Stimulated activated CD8-positive, alpha-beta memory T cell treated with anti-CD3 and anti-CD28 coated beads, Interleukin-4, amount 100 ng/mL, for 4 hours (primary cell): ENCODE measurements at places on chromosomes 1 and 21.

- no peak for DNase-seq
These were observed 23.2 kb downstream of the KANK4 start for GRCh38 chr1:62295921-62296491.

GRCh38 chr1:34887593-34887992 is 28.0 kb upstream of the SMIM12 start:
- DNase-seq, result no peak

DNA sequence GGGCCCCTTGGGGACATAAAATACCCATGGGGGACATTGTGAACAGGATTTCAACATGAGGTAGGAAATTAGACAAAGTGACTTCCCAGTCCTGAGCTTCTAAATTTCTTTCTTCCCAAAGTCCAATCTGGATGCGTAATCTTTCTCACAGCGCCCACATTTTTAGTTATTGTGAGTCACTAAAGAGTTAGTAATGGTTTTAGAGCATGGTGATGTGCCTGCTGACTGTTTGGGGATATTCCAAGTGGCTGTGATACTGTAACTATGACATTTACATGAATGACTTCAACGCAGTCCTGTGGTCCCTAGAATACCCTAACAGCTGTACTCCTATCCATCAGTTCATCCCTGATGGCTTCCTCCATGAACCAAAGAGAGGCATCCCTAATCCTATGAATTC is 224.0 kb upstream of the COA6 start:
- no peak for DNase-seq

GRCh38 chr1:167328306-167328815 is 107.7 kb downstream of the POU2F1 start:
- no peak for DNase-seq

GRCh38 chr1:94884507-94884906 is 42.4 kb downstream of the CNN3 start:
- DNase-seq, result no peak

GRCh38 chr1:154427173-154428139 is 22.3 kb downstream of the IL6R start:
- DNase-seq, result no peak

GRCh38 chr1:182845894-182846293 is 6.7 kb downstream of the DHX9 start:
- no peak for DNase-seq

- no peak for DNase-seq
These were observed 238.3 kb upstream of the ESRRG start for GRCh38 chr1:216961516-216961915.

- no peak for DNase-seq
These were observed 40.0 kb upstream of the APP start for GRCh38 chr21:26210614-26211013.

GRCh38 chr1:230708631-230709580 is 5.0 kb downstream of the AGT start:
- DNase-seq, result no peak

DNA sequence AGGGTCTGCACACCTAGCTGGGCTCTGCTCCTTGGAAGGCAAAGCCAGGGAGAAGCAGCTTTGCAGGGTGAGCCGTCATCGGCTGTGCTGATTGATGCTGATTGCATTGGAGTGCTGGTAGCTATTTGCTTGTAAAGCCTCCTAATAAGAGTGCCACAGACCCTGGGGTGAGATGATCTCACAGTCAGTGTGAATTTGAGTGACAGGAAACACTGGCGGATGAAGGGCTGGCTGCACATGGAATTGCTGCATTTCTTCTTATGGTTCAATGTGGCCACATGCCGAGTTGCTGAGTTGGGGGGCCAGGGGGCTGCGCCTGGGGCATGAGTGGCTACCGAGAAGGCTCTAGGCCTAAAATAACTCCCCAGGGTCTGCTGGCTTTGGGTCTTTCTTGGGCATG is 138.2 kb upstream of the CACNA1E start:
- no peak for DNase-seq

GRCh38 chr1:65090406-65090805 is 57.6 kb upstream of the AK4 start:
- DNase-seq, result no peak

- DNase-seq, result no peak
These were observed 297.2 kb upstream of the PLXNA2 start for GRCh38 chr1:208541225-208541855.

GRCh38 chr1:206608108-206608698 is 4.1 kb downstream of the EIF2D start:
- DNase-seq, result no peak

GRCh38 chr21:46150073-46150472 is 5.3 kb downstream of the FTCD start:
- no peak for DNase-seq

DNA sequence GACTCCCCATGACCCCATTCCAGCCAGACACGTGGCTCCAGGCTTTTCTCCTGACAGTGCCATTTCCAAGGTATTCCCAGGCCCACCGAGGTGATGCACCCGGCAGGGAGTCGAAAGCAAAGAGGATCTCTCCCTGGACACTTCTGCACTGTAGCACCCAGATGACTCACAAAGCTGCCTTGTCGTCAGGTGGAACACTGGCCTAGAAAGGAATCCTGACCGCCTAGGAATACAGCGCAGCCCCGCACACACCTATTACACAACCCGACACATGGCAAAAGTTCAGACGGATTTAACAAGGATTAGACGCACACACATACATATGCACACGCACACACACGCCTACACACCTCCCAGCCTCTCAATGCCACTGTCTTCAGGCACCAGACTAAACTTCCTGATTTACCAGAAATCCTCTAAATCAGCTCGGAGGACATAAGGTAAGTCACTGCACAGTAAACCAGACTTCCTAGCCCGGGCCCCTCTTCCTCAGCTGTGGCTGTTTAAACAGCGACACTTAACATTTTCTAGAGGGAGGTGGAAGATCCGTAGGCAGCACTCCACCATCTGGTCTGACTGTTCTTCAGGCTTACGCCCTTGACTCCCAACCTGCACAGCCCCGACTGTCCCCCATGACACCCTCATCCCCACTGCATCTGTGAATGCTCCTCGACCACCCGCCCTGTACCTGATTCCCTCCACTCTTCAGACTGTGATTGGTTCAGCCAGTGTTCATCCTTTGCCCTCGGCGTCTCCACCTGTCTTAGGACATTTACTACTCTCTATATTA is 12.7 kb downstream of the FAM89A start:
- no peak for DNase-seq

GRCh38 chr1:214029796-214030195 is 42.0 kb downstream of the PROX1 start:
- no peak for DNase-seq

DNA sequence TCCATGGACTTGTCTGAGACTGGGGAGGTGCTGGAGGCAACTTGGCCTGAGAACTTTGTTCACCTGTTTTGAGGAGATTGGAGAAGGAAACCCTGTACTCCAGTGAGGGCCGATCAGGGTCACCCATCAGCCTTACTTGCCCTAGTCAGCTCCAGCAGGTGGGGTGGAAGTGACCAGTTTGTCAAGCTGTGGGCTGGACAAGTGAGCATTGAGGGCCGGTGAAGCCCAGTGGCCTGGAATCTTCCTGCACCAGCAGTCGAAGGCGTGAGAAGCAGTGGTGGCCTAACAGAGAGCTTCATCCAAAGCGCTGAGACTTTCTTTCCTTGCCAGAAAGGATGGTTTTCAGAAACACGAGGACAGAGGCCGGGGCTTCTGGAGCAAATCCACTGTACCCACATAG is 9.6 kb downstream of the SLC37A1 start:
- no peak for DNase-seq

GRCh38 chr1:99217599-99217998 is 46.7 kb upstream of the PLPPR4 start:
- DNase-seq, result no peak

GRCh38 chr1:166175032-166175431 is 8.2 kb upstream of the FAM78B start:
- DNase-seq, result no peak

DNA sequence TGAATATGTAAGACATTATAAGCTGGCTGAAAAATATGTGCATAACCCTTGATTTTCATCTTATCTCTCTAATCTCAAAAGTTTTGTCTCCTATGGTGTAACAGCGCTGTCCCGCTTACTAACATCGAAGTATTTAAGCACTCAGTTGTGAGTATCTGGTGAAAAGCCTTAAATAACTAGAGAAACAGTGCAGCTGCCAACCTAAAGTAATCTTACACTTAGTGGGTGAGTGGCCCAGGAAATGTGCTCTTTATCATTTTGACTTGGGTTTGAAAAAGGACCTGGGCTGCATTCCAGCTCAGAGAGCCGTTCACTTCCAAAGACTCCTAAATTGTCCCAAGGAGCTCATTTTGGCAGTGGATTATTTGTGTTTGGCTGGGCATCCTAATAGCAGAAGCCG is 225.9 kb downstream of the SPATA17 start:
- DNase-seq, result no peak

GRCh38 chr1:192238421-192238820 is 78.4 kb upstream of the RGS21 start:
- DNase-seq, result no peak

DNA sequence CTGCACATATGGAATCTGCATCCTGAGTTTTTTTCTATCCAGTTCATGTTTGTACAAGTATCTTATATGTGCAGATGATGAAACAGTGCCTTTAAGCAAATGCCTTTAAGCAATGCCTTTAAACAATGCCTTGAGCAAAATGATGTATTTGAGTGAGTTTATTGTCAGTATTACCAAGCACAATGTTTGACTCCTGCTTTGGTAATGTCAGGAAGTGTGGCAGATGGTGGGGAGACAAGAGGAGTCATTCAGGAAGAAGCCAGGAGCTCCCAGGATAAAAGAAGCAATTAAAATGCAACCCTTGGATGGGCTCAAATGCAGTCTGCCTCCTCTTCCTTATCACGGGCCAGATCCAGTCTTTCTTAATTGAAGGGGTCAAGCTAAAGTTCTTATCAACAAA is 108.7 kb upstream of the KCNJ15 start:
- DNase-seq, result no peak

DNA sequence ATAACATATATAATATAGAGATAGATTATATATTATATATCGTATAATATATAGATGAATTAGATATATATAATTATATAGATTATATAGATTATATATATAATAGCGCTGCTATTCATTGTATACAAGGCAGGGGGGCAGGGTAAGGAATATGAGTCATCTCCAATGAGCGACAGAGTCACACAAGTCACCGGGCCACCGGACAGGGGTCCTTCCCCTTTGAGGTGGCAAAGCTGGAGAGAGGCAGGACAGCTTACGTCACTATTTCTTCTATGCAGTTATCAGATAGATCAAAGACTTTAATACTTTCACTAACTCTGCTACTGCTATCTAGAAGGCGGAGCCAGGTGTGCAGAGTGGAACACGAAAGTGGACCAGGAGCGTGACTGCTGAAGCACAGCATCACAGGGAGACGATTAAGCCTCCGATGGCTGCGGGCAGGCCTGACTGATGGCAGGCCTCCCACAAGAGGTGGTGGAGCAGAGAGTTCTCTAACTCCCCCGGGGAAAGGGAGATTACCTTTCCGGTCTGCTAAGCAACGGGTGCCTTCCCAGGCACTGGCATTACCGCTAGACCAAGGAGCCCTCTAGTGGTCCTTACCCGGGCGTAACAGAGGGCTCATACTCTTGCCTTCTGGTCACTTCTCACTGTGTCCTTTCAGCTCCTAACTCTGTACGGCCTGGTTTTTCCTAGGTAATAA is 2154.7 kb downstream of the MRPL39 start:
- DNase-seq, result no peak

GRCh38 chr21:45330075-45330781 is 42.5 kb upstream of the POFUT2 start:
- DNase-seq, result no peak

GRCh38 chr1:207031632-207032264 is 808 bp downstream of the C1orf116 start:
- DNase-seq, result no peak

DNA sequence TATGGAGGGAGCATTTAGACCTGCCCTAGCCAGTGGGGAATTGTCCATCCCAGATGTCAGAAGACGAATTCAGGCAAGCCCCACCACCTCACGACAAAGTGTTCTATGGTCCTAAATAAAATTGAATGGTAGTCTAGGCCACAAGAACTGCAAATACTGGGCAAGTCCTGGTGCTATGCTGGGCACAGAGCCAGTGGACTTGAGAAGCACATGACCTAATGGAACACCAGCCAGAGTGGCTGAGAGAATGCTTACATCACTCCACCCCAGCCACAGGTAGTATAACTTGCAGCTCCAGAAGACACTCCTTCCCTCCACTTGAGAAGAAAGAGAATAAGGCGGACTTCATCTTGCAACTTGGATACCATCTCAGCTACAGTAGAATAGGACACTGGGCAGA is 567.3 kb upstream of the CXADR start:
- no peak for DNase-seq
